Gastroesophageal sphincter (tissue), 4 donors: ENCODE measurements at places on chromosomes 6 and 20. TPM values are rescaled to one million over a fixed set of nuclear protein-coding genes. Genes with fewer than 3 reads are reported as not detected.

- ATAC-seq: no peak
These were observed 951 bp upstream of the OLIG3 start for GRCh38 chr6:137494988-137495702.

Gene CCNC
- 31.6 TPM for total RNA-seq

DNA sequence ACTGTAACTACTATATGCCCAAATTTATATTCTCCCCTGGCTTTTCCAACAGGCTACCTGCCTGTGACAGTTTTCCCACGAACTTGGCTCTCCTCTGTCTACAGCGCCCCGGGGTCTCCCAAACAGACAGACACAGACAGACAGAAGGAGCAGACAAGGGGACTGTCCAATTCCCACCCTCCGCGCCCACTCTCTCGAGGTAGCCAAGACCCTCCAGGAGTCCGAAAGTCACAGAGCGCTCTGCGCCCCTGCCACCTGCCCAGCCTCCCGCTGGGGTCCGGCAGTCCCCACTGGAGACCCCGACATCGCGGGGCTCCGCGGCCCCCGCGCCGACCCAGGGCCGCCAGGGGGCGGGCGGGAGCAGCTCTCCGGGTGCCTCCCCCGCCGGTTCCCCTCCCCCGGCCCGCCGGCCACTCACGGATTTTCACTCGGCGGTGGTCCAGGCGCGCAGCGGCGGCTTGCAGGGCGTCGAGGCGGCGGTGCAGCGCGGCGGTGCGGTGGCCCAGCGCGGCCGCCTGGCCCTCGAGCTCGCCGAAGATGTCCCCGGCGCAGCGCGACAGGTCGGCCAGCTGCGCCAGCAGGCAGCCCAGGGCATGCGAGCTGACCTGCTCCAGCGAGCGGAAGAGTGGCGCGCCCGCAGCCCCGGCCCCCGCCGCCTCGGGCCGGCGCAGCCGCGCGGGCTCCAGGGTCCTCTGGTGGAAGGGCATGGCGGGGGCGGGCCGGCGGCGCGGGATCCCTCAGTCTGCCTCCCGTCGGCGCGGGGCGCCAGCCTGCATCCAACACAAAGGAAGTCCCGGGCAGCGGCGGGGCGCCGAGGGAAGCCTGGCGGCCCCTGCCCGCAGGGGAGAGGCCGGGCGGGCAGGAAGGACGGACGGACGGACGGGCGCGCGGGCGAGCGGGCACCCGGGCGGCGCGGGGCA, 81.3 kb upstream of the CCDC28A start:
- peak; percentile 78 for ATAC-seq

Gene TCF15
- total RNA-seq: 4.5 TPM

DNA sequence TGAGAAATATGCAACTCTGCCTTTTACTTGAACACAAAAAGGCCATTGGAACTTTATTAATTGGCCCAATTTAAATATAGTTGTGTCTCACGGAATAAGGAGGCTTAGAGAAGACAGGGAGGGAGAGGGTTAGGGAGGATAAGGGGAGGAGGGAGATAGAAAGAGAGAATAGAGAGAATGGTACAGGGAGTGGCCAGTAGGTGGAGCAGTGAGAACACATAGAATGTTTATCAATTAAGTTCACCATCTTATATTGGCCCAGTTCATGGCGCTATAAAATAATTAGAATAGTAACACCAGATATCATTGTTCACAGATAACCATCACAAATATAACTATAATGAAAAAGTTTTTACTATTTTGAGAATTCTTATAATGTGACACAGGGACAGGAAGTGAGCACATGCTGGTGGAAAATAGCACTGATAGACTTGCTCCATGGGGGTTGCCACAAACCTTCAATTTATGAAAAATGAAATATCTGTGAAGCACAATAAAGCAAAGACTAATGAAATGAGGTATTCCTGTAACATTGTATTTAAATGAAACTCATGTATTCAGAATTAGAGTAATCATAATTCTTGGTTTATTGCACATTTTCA, 374.1 kb upstream of the MANEA start:
- ATAC-seq: no peak

DNA sequence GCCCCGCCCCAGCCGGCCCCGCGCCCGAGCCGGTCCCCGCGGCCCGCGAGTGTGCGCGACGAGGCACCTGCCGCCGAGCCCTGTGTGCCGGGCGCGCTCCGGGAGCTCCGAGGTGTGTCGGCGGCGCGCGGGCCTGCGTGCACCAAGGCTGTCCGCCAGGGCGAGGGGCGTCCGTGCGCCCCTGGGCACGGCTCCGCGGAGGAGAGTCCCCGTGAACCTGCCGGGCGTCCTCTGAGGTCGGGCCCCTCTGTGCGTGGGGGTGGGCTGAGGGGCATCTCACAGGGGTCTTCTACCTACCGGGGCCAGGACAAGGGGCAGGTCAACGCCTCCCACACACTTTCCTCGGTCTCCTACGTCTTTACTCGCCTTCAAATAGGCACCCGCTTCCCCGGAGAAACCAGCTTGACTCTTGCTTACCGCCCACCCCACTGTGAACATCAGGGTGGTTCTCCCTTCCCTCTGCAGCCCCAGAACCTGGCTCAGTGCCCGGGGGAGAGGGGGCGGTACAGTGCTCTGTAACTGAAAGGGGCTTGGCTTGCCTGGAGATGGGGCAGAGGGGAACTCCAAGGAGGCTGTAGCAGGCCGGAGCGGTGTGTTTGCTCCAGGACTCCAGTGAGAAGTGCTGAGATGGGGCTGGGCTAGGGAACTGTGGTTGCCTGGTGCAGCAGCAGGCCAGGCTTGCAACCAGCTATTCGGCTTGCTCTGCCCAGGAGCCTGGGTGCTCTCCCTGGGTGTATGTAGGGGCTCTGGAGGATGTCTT, at the start of gene SAMD10:
SAMD10 (minus strand) TSS at position 86 of the 760 bp plus-strand sequence. CDS start 175 bp downstream, outside the sequence.
- ATAC-seq: no peak

- ATAC-seq: no peak
These were observed 1.0 kb downstream of the GMEB2 start for GRCh38 chr20:63625771-63626423.

- no peak for ATAC-seq
These were observed 12.2 kb downstream of the BAK1 start for GRCh38 chr6:33567836-33568235.

GRCh38 chr6:147999001-147999540, 343.6 kb upstream of the SASH1 start:
- no peak for ATAC-seq

Gene TULP1
- not detected for total RNA-seq

Gene PLTP
- total RNA-seq: 45.6 TPM

DNA sequence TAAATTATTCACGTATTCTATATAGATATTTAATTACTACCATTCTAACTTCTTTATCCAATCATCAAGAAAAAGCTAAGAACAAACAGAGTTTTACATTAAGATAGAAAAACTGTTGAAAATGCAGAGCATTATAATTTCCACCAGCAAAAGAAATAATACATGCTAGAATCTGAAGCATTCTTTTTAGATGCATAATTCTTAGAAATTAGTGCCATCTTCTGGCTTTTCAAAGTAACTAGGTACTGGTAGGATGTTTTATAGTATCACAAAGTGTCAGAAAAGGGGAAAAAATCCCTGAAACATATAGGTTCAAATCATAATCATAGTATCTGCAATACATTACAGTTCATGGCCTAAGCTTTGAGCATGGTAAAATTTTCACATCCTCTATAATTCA, 178.9 kb downstream of the PHF3 start:
- ATAC-seq: no peak
